ENCODE measurements at places on chromosomes 12 and 14.

DNA sequence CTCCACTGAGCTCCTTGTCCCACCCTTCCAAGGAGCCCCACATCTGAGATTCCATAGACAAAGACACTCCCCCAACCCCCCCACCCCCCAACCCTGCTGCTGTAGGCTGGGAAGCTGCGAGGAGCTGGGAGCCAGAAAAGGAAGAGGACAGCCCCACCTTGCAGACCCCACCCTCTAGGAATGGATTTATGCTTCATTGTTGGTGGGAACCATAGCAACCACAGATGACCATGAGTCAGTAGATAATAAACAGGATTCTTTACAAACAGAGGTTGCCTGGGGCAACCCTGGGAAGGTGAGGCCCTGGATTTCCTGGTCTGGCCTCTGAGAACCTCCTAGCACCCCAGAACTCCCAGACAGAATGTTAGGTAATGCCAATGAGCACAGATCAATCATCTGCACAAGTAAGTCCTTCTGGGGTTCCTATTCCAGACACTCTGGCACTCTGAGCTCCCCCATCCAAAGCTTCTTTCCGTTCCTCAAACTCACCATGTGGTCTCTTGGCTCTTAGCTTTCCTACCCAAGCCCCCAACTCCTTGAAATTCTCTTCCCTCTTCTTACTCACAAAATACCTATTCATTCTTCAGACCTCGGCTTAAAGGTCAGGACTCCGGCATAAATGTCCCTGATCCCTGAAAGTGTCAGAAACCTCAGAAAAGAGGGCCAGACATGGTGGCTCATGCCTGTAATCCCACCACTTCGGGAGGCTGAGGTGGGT lies 15.2 kb upstream of the PLEKHG6 start:
- DNase-seq: no peak

DNA sequence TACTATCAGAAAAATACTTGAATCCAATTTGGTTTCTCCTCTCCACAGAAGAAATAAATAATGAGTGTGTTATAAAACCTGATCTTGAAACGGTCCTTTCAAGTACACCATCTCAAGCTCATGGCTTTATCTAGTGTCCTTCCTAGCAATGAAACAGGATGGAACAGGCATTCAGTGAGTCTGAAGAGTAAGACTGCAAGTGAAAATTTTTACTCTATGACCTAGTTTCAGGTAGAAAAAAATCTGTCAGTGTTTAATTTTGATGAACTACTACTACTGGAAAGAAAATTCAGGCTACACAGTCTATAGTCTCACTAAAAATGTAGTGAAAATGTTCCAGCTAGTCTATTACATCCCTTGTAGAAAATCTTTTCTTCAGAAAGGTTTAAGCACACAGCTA lies 7.7 kb downstream of the CBX5 start:
- no peak for DNase-seq

GRCh38 chr12:27260746-27261145 lies 16.7 kb downstream of the STK38L start:
- no peak for DNase-seq

DNA sequence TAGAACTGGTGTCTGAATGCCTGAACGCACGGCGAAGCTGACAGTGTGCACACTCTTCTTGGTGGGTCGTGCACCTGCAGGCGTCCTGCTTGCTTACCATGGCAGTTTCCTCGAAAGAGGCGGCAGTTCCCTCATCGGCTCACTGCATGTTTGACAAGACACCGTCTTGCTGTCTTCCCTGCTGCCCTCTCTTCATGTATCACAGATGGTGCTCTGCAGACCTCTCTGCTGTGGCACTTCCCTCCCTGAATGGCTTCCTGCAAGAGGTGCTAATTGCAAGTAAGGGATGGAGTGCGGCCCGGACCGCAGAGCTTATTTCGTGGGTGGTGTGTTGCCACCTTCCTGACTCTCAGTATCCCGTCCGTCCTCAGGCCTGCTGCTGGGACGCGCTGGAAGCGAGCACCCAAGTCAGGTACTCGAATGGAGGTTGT lies 156.7 kb upstream of the RTL1 start:
- DNase-seq: no peak

DNA sequence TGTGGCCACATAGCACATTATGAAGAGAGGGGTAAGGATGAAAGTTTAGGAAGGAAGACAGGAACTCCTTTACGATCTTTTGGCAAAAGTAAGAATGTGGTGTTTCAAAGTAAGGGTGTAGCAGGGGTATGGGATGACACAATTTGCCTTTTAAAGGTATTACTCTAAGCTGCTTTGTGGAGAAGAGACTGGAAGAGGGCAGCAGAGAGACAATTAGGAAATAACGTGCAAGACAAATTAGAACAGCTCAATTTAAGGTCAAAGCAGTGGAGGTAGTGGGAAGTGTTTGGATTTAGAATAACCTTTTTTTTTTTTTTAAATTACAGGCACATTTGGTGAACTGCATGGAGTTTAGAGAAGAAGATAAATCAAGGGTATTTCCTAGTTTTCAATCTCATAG lies 342.6 kb downstream of the NOVA1 start:
- DNase-seq: no peak

DNA sequence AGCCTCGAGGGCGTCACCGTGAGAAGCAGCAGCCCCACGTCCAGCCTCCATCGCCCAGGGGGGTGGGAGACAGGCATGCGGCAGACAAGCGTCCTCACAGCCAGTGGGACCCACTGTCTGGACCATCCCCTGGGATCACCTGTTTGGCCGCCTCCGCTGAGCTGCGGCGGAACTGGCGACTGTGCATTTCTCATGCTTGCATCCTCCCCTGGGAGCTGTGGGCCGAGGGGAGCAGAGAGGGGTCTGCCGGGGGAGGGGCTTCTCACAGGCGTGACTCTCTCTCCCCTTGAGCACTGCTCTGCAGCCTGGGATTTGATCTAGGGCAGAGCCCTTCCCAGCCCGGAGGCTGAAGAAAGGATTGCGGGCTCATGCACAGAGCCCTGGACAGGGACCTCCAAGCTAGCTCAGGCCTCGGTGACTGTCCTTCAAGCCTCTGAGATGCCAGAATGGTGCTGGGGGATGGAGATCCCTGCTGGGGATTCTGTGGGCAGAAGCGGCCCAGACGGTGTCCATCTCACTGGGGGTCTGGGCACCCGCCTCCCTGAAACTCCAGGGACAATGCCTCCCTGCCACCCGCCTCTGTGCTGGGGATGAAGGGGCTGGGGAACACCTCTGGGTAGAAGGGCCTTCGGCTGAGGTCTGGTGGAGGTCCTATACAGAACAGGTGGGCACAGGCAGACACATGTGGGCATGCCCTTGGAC lies 61.1 kb downstream of the PRIMA1 start:
- no peak for DNase-seq

- no peak for DNase-seq
Measured at GRCh38 chr14:87955501-87955900, 37.5 kb downstream of the GALC start.

DNA sequence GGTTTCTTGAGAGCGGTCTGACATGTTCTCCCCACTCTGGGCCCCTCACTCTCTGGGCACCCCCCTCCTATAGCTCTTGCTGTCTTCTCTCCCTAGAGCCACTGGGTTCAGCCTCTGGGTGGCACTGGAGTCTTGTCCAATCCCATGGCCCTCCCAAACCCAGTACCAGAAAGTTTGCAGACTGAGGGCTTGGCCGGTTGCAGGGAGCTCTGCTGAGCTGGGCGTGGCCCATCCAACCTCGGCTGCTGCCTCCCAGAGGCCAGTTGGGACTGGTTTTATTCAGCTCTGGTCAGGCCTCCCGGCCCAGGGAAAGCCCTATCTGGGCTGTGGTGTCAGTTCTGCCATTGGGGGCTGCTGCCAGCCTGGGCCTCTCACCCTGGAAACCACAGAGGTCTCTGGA lies 37.9 kb downstream of the ISCA2 start:
- DNase-seq: no peak

- no peak for DNase-seq
Measured at GRCh38 chr14:75156901-75157300, 19.5 kb downstream of the TMED10 start.

DNA sequence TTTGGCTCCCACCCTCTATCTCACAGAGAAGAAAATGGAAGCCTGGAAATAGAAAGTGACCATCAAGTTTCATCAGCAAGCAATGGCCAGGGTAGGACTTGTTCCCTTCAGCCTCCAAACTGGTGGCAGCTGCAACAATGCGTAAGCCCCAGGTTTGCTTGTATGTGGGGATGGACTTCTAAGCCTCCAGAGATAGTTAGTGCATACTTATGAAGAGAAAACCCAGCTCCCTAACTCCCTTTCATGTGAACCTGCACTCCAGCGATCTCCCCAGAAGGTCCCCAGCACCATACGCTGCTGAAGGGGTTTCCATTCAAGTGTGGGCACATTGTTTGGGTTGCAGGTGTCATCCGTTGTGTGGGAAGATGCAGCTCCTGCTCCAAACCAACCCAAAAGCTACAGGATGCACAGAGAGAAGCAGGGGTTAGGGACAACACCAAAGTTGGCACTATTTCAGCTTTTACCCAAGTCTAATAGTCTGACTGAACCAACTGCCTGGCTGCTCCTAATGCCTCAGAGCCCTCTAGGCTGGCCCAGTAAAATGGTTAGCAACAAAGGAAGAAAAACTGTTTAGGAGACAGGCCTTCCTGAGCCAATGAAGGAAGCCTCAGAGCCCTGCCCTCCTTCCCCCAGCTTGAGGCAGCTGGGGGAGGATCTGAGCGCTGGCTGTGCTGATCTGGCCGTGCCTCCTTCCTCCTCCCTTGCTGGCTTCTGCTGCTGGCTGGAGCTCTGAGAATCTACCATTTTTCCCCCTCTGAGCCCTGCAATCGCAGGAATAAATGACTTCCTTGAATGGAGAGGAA lies 12.3 kb downstream of the ZFP36L1 start:
- DNase-seq: no peak

All from stimulated activated CD4-positive, alpha-beta T cell treated with anti-CD3 and anti-CD28 coated beads, Interleukin-4, amount 100 ng/mL, for 1 hour (primary cell).